ENCODE measurements at places on chromosomes 12 and 14.

DNA sequence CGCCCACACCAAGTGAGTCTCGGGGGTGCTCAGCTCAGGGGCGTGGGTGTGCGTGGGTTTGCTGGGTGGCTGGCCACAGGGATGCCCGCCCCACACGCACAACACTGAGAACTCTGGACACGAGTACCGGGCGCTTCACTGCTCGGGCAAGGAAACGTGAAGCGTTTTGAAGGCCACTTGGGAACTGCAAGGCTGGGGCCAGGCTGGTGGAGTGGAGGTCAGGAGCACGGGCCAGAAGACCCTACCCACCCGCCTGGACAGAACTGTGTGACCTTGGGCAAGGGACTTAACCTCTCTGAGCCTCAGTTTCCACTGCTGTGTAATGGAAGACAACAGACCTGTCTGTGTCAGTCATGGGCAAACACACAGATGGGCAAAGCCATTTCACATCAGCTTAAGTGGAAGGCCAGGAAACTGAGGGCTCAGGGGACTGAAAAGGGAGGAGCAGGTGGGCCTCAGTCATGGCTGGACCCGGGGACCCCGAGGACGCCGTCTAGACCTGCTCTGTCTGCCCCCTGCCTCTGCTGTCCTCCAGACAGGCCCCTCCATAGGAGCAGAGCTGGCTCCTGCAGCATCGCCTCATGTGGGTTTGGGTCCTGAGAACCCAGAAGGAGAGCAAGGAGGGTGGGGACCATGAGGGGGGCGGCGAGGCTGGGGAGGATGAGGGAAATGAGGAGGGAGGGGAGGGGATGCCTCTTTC lies 52.5 kb downstream of the ADGRD1 start:
- no peak for DNase-seq

DNA sequence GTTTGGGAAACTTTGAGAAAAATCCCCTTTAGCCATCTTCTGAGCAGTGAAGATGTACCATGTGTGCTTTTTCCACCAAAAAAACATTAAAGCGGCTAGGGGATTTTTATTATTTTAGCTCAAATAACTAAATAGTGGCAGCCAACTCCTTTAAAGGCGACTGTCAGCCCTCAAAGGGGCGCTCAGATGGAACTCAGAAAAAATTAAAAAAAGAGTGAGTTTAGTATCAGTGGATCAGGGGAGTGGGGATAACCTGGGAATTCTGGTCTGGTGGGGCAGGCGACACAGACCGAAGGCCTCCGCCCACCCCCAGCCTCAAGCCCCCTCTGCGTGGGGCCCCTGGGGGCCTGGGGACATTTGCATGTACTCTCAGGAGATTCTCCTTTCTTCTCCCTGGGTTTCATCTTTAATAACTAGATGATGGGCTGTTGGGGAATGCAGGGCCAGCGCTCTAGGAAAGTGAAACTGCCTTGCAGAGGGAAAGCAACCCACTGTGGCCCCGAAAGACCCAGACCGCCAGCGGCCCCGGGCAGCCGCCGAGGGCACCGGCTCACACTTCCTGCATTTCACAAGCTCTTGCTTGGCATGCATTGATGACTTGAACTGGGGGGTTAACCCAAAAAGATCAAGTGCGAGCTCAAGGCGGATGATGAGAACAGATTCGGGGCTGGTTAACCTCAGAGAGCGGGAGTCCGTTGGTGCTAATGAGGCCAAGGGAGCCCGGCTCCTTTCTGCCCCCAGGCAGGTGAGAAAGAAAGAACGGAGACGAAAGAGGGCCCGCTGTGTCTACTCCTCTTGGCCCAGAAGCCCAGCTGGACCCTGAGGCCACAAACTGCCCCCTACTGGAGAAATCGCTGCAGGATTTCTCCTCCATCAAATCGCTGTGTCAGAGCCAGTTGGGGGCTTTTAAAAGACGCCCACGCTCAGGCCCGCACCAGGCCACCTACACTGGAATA lies 7.3 kb upstream of the BATF start:
- DNase-seq: peak; percentile 19

DNA sequence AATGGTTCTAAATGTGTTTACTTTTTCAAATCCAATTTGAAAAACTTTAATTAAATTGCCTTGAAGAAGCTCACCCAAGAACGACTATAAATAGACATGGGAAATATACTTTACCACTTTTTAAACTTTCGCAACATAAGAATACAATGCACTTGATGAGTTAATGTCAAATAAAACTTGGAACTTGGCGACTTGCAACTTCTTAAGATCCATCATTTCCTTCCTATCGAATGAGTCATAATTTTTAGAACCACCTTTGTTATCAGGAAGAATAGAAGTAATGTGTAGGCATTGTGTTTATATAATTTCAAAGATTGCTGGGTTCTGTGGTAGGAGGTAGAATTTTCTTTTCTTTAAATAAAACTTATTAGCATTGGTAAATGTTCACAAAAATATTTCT lies 1417.4 kb upstream of the FLRT2 start:
- DNase-seq: no peak

- no peak for DNase-seq
Measured at GRCh38 chr14:90965765-90966164, 94.7 kb downstream of the RPS6KA5 start.

All from activated CD4-positive, alpha-beta T cell treated with anti-CD3 and anti-CD28 coated beads for 1 hour (primary cell).